ENCODE measurements at places on chromosomes 2 and 18.

DNA sequence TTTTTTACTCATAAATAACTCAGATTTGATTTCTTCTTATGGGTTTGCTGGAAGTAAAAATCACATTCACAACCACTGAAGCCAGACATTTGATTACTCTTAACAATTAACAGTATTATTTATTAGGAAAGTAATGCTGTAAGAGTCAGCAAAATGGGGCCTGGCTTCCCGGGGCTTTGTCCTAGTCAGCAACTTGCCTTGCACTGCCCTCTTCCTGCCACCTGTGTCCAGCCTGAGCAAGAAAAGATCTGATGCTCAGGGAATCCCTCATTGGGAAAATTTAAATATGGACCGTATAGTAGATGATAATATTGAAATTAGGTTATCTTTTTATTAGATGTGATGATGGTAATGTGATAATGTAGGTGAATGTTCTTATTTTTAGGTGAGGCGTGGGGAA is 30.8 kb upstream of the ACYP2 start:
- no peak for DNase-seq

- no peak for DNase-seq
Observed at GRCh38 chr2:64114063-64114911, 29.9 kb downstream of the PELI1 start.

- no peak for DNase-seq
Observed at GRCh38 chr2:239584986-239585385, 184.2 kb upstream of the HDAC4 start.

- DNase-seq: no peak
Observed at GRCh38 chr2:125870264-125870663, 785.7 kb upstream of the GYPC start.

GRCh38 chr2:159270744-159271379 is 15.6 kb downstream of the WDSUB1 start:
- no peak for DNase-seq

- no peak for DNase-seq
Observed at GRCh38 chr2:191846515-191847476, at the start of gene CAVIN2. TSS of gene CAVIN2 (minus strand) at chr2:191847088. CDS start at chr2:191846925, 163 bp downstream.

DNA sequence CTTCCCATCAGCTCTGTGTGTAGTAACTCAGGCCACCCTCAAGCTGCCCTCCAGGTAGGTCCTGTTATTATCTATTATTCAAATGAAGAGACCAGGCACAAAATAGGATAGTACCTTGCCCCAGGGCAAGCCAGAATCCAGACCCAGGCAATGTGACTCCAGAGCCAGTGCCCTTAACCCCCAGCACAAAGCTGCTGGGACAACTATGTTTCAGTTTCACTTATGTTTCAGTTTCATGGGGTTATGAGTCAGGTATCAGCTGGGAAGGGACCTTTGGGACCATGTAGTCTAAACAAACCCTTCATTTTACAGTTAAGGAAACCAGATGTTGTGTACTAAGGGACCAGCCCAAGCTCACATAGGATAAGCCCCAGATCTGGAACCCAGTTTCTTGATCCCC is 10.0 kb downstream of the HK2 start:
- peak; percentile 65 for DNase-seq

DNA sequence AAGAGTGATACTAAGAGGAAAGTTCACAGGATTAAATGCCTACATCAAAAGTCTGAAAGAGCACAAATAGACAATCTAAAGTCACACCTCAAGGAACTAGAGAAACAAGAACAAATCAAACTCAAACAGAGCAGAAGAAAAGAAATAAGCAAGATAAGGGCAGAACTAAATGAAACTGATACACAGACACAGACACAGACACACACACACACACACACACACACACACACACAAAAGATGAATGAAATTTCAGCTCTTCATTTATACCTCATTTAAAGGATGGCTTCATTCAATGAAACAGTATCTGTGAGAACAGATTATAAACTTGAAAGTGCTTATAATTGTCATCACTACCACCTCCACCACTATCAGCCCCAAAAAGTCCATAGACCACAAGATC is 428.9 kb downstream of the MBD2 start:
- no peak for DNase-seq

DNA sequence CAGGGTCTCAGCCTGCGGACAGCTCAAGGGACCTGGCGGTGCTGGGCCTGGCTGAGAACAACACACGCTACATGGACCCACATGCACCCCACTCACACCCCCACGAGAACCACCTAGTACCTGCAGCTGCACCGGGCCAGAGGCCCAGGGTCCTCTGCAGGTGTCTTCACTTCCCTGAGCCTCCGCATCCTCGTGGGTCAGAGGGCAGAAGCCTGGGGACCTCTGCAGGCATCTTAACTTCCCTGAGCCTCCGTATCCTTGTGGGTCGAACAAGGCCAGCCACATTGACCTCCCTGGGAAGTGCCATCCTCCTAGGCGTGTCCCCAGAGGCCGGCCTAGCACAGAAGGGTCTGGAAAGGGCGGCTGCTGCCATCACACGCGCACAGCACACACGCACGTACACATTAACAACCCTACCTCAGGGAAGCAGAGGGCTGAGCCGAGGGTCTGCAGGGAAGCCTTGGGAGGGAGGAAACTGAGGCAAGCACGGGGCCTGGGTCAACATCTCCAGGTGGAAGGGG is 62.5 kb upstream of the HPCAL1 start:
- no peak for DNase-seq
